ENCODE measurements at places on chromosomes 3 and 15.

- DNase-seq = no peak
These were observed 44.9 kb downstream of the GJD2 start for GRCh38 chr15:34709866-34710265.

DNA sequence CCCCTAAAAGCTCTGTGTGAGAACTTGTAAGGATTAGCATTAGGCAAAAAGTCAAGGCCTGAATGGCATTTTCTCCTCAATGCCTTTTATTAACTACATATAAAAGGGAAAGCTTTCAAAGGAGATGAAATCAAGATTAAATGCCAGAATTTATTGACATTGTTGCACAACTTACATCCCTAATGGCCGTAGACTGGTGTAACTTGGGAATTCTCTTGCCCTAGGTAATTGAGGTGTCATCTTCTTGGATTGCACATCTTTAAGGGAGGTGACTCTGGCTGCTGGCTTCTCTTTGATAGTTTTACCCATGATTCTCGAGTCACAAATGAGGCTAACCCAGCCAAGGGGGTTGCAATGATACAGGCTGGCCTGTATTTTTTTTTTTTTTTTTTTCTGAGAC, 249.1 kb downstream of the TBL1XR1 start:
- DNase-seq = no peak

GRCh38 chr15:80559320-80559693, 135.8 kb upstream of the ABHD17C start:
- no peak for DNase-seq

DNA sequence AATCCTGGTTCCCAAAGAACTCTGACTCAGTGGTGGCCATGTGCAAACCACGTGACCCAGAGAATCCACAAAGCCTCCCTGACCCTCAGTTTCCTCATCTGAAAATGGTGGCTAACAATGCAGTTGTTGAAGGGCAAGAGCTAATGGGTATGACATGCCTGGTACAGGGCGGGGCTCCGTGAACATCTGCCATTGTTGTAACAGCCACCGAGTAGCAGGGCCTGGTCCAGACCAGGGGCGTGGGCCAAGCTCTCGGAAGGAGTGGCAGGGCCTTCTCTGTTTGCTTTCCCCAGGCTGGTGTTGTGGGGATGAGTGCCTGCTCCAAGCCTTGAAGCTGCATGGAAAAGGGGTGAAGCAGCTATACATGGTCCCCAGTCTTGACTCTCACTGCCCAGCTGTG, 13.4 kb downstream of the MAPKAPK3 start:
- no peak for DNase-seq

- peak; percentile 92 for DNase-seq
These were observed 4.7 kb downstream of the LRRC15 start for GRCh38 chr3:194364652-194365434.

- no peak for DNase-seq
These were observed 198.6 kb upstream of the FEZF2 start for GRCh38 chr3:62571916-62572315.

DNA sequence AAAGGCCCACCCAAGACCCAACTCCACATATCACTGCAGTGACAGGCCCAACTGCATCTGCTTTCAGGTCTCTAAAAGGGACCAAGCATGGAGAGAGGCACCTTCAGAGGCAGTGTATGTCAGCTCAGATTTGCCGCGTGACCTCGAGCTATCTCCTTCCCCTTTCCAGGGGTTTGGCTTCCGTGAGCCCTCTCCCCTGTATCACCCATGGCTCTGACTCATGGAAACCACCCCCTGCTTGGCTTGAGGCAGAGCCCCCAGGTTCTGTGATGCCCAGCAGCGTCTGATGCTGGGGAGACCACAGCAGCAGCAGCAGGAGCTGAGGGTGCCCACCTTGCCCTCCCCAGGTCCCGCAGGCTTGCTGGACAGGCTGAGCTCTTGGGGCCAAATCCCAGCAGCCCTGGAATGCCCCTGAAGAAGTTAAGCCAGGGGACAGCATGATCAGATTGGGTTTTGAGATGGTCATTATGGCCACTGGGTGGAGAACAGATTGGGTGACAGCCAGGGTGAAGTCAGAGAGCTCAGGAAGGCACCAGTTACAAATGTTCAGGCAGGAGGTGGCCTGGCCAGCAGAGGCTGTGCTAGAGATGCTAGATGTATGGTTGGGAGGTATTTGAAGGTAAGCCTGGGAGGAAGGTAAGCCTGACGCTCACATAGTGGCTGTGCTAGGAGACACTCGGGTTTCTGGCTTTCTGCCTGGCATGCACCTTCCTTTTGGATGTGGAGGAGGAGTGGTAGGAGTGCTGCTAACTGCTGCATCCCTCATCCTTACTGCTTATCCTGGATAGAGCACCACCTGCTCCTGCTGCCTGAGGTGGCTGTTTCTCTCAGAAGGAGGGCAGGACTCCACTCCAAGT, 42.9 kb downstream of the FGD5 start:
- no peak for DNase-seq

DNA sequence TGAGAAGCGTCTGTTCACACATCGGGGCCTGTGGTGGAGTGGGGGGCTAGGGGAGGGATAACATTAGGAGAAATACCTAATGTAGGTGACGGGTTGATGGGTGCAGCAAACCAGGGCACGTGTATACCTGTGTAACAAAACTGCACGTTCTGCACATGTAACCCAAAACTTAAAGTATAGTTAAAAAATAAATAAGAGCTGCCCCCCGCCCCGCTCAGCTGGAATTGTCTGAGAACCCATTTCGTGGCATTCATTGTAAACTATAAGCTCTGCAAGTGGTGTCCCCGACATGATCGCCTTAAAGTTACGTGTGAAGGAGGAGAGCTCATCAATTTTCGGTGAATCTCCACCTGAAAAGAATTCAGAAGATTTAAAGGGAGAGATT, 7.3 kb upstream of the LIPH start:
- DNase-seq = no peak

DNA sequence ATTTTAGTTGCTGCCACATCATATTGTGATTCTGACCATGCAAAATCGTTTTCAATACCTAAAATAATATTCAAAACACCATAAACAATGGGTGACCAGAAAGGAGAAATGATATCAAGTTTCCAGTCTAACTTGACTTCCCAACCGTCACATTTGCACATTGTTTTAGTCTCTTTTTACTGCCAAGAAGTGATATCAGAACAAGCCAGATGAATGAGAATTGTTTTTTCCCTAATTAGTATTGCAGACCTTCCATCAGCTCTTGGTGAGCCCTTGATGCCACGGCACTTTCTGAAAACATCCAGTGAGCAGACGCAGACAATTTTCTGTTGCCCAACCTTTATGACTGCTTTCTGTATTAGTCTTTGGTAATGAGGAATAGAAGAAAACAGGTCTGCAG, 62.5 kb downstream of the SPATA16 start:
- no peak for DNase-seq

DNA sequence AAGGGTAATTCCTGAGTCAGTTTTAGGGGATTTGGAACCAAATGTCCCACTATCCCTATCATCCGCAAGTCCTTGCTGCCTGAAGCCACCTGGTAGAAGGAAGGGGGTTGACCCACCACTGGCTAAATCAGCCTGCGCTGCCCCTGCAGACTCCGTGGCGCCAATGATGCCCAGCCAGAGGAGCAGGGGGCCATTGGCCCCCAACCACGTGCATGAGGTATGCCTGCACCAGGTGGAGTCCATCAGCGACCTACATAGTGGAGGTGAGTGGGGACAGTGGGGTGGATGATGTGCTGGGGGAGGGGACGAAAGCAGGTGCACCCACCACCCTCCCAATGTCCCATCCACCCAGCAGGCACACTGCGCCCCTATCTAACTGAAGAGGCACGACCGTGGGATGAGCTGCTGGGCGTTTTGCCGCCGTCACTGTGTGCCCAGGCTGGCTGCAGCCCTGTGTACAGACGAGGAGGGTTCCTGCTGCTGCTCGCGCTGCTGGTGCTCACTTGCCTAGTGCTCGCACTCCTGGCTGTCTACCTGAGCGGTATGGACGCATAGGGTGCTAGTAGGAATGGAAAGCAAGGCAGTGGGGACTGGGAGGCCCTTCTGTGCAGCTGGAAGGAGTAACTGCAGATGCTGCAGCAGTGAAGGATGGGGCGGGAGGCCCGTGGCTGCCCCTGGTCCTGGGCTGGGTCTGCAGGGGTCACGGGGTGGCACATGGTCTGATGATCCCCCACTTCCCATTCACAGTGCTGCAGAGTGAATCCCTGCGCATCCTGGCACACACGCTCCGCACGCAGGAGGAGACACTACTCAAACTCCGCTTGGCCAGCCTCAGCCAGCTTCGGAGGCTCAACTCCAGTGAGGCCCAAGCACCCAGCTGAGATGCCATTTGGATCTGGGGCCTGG, 5.7 kb downstream of the IFRD2 start:
- no peak for DNase-seq

DNA sequence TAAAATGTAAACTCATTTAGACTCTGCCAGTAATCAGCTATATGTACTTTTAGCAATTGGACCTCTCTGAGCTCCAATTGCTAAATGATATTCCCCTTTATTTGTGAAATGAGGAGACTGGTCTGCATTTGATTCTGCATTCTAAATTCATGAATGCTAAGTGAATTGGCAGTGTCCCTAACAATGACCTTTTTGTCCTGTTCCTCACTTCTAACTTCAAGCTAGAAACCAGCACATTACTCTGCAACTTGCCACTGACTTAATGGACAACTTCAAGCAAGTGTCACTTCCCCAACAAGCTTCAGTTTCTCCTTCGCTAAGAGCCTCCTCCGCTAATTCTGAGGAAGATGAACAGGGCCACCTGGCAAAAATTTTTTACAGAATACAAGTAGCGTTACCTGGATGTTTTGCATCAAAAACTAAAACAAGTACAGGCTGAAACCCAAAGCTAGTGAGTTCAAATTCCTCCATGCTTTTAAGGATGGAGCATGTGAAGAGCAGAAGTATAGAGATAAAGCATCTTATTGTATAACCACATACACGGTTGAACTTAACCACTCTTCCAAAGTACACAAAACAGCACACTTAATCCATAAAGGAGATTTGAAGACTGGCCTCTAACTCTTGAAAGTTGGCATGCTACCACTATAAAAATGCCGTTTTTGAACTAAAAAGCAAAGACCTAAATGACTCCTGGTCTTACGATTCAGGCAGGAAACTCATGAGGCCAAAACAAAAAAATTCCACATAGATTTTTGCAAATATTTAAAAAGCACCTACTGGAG, 207.6 kb downstream of the MAGI1 start:
- no peak for DNase-seq

DNA sequence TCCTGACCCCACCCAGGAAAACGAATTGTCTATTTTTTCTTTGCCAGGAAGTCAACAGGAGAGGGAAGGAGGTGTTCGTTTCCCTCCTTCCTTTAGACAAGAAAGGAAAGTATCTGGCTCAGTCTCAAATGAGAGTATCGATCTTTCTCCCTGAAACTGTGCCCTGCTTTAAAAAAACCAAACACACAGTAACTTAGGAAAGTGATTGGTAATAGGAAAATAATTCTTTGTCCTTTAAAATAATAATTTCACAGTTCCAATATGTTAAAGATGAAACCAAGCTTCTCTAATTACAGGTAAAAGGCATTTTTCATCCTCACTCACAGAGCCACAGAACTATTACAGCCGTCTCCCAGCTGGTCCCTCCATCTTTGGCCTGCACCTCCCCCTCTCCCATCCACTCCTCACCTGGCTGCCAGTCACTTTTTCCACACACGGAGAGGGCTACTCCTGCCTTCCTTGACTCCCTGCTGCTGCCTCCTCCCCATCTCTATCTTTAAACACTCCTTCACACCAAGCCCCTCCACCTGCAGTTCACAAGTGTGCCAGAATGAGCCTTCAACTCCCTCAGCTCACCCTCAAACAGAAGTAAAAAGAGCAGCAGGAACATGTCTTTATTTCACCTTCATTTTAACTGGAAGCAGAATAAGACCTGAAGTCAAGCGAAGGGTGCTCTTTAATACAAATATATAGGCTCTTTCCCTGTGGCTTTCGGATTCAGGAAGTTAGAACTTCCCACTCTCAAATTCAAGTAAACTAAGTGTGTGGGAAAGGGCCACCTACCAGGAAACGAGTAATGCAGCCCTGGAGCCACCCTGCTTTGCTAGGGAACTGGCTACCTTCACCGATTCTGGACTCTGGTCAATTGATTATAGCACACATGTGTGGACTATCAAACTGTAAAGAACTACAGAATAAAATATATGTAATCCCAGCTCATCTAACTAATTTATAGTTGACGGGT, 116.4 kb downstream of the SENP2 start:
- no peak for DNase-seq

DNA sequence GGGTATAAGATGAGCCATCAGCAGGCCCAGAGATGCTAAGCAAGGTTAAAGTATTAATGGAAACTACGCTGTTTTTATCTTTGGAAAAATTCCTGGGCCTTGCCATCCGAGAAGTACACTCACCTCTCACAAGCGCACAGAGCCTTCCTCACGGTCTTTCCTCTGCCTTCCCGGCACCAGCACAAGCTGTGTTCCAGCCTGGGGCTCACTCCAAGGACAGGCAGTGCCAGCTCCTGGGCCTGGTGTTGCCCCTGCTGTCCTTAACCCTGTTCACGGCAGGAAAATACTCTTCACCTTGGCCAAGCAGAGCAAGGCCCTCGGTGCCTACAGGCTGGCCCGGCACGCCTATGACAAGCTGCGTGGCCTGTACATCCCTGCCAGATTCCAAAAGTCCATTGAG, 14.3 kb upstream of the RHO start:
- no peak for DNase-seq

DNA sequence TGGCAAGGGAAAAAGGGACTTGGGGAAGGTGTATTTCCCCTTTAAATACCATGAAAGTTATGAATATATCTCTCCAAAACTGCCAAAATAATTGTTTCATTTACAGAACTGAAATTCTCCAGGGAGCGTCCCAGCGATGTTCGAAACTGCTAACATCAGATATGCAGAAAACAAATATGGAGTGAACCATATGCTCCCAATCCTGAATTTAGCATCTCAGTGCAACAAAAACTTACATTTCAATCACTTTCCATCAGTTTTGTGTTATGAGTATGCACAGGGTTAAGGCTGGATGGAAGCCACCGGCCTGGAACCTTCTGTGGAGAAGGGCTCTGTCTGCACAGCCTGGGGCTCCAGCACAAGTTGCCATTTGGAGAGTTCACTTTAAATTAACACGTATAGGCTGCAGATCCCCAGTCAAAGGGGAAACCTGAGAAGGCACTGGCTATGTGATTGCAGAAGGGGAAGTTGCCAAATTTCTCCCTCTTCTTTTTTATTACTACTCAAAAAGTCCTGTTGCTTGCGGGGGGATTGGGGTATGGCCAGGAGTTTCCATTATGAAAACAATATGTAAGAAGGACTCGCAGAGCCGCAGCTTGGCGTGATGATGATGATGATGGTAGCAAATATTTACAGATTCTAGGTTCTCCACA, 56.9 kb upstream of the FOXP1 start:
- no peak for DNase-seq

DNA sequence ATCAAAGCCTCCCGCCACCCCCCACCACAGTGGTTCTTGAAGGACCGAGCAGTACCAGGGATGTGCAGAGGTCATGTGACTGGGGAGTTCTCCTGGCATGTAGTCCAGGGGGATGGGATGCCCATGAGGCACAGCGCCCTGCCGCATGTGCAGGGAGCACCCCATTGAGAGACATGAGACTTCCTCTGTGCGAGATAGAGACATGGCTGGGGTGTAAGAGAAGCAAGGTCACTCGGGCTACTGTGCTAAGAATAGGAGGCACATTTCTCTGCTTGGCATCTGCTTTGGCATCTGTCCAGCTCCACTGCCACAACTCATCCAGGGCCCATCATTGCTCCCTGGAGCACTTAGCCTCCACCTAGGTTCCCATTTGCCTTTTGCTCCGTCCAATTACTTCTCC, 2.4 kb upstream of the CYP1A1 start:
- no peak for DNase-seq
